ENCODE measurements at places on chromosomes 13 and 19. TPM values are rescaled to one million over a fixed set of nuclear protein-coding genes. Genes with fewer than 3 reads are reported as not detected.

The LPAR2 gene
- total RNA-seq = 0.83 TPM

The SIGLEC14 gene
- not detected for total RNA-seq

The LYL1 gene
- 8.6 TPM for total RNA-seq

The CLEC17A gene
- not detected for total RNA-seq

The ZNF296 gene
- not detected for total RNA-seq

The DPF1 gene
- not detected for total RNA-seq

The SMAD9 gene
- 0.47 TPM for total RNA-seq

The ZNF507 gene
- total RNA-seq = 6.8 TPM

The TTYH1 gene
- total RNA-seq = not detected

The SLC7A9 gene
- 0.08 TPM for total RNA-seq

The ZNF132 gene
- total RNA-seq = 8.3 TPM

The RABAC1 gene
- 317 TPM for total RNA-seq

The ZNF582 gene
- 2.9 TPM for total RNA-seq

The FOXA3 gene
- not detected for total RNA-seq

The IRGC gene
- not detected for total RNA-seq

The FBXO17 gene
- 13.2 TPM for total RNA-seq

The HSH2D gene
- total RNA-seq = not detected

The RDH8 gene
- total RNA-seq = not detected

The CYP4F8 gene
- not detected for total RNA-seq

The SAMD4B gene
- 22.5 TPM for total RNA-seq
